ENCODE measurements at places on chromosomes 13 and 19.

DNA sequence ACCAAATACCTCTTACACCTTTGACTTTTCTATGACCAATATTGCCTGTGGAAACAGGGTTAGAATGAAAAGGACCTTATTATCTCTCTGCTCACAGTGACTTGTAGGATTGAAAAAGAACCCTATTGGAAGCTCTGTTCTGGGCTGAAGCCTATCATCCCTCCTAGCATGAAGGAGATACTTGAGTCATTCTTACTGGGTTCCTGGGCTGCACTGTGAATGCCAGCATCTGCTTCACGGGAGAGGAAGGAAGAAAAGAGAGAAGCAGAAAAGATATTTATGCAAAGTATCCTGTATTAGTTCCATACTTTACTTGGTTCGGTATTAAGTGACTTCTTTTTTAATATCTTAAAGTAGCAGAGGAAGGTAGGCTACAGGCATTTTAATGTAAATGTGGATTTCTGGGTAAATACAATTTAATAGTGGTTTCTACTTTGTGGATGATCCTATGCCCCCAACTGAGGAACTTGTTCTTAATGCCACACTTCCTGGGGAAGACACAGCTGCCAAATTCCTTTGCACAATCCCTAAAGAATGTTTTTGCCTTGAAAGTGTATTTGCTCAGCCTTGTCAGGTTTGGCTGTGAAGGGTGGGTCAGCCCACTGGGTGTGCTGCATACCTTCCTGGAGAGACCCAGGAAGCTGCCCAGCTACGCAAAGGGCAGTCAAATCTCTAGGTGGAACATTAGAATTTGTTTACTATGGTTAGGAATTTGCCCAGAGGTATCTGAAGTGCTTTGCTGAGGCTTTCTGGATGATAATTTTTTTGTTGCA, 13.7 kb upstream of the SCEL start:
- no peak for DNase-seq

- DNase-seq, result no peak
These were observed 8.2 kb upstream of the BBC3 start for GRCh38 chr19:47239152-47239551.

DNA sequence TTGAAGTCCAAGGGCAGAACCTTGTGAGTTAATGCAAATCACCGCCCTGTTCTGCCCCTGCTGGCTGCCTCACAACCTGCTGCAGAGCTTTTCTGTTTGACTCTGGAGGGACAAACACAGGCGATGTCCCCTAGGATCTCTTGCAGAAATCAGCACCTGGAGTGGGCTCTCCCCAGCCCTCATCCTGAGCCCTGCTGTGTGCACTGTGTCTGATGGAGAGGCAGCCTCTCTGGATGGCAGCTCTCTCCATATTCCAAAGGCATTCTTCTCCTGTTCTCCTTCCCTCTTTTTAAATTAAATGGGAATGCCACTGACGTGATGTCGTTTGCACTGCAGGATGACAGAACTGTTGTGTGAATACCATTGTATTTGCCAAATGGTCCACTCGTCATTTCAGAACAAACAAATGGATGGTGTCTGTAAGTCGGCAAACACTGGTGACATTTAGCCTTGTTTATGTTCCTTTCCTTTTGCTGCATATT, 184.1 kb downstream of the ZNF536 start:
- no peak for DNase-seq

- DNase-seq, result no peak
These were observed 81.0 kb downstream of the GPR12 start for GRCh38 chr13:26679411-26680122.

GRCh38 chr19:41591951-41592562, 16.1 kb downstream of the CEACAM21 start:
- DNase-seq, result no peak

- DNase-seq, result no peak
These were observed 31.9 kb downstream of the ANKRD10 start for GRCh38 chr13:110882972-110883371.

DNA sequence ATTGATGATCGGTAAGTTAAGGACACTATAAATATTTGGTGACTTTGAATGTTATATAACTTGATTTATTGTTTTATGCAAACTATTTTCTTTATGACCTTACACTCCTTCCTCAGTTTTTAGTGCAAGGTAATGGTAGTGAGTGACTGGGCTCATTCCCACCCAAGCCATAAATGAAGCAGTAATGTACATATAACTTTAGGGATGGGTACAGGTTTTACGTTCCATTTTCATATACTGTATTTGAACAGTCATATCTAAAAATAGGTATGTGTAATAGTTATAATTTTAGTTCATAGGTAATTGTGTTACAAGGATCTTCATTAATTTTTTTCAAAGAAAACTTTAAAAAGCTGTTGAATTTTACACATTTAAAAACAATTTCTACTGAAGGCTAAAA, 101.0 kb downstream of the PDS5B start:
- DNase-seq, result no peak

- DNase-seq, result no peak
These were observed 64.4 kb upstream of the FRY start for GRCh38 chr13:31967155-31967554.

- DNase-seq, result no peak
These were observed 3.9 kb upstream of the PRX start for GRCh38 chr19:40416918-40417642.

- DNase-seq, result no peak
These were observed 164.5 kb downstream of the TEX29 start for GRCh38 chr13:111484959-111485358.

DNA sequence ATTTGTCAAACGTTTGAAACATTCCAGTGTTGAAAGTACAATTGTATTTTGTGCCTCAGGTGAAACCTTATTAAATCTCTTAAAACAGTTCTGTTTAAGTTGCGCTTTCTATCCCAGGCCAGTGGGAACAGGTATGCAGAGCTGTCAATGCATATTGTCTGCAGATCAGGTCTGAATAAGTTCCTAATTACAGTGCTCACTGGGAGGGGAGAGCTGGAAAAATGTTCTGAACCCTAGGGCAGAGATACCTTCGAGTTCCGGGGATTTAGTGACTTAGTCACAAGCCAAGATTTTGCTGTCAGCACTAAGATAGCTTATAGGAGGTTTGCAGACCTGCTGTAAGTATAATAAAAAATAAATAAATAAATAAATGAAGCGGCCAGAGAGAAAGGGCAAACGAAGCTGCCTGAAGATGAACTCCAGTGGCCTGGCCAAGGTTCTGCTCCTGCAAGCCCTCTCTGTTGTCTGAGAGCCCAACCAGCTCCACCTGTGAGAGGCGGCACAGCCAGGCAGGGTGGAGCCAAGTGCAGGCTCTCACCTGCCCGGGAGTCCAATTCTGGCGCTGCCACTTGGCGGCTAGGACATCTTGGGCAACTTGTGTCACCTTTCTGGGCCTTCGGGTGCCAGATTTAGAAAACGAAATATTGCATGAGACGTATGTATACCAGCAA, 97.9 kb upstream of the SLC7A1 start:
- DNase-seq, result no peak

GRCh38 chr13:73772449-73773167, 361.6 kb downstream of the KLF12 start:
- no peak for DNase-seq
